ENCODE measurements at places on chromosomes 4 and X.

- no peak for DNase-seq
These were observed 2.9 kb downstream of the GPRASP3 start for GRCh38 chrX:102723456-102723855.

DNA sequence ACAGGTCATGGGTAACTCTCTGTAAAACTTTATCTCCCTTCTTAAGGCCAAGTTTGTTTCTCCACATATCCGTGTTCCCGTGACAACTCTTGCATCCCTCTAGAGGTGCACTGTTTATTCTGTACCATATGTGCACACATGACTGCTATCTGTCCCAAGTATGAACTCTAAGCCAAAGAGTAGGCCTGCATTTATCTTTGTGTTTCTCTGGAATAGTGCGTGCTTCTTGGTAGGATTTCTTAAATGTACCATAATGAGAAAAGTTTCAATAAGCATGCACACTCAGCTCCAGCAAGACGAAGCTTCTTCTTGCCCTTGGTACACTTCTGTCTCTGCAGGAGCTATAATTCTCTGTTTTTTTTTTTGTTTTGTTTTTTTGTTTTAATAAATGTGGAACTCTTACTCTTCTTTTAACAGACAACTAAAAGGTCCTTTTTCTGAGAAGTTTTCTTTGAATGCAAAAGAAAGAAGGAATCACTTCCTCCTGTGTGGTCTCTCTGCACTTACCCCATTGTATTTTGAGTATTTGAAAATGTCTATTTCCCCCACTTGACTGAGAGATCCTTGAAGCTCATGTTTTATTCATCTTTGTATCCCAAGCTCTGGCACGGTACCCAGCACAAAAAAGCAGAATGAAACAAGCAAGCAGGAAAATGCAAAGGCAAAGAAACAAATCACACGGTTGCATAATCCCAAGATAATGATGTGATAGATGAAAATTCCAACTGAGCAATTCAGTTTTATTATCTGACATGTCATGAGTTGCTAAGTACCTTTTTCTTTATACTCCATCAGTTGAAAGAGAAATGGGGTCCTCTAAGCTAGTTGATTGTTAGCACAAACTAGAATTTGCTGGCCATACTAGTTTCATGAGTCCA is 521.9 kb upstream of the BOD1L1 start:
- DNase-seq, result no peak

DNA sequence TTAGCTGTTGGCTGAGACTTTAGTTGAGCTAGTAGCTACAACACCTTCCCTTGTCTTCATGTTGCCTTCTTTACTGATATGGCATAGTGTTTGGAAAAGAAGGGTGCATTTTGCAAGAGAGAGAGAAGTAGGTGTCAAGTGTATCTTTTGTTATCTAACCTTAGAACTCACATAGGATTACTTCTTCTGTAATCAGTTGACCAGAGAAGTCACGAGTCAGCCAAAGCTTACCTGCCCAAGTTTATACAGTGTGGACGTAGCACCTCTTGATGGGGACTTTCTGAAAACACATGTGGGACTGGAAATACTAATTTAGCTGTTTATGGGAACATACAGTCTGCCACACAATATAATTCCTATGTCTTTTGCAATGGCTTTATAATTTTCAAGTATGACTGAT is 56.0 kb downstream of the UGT8 start:
- no peak for DNase-seq

DNA sequence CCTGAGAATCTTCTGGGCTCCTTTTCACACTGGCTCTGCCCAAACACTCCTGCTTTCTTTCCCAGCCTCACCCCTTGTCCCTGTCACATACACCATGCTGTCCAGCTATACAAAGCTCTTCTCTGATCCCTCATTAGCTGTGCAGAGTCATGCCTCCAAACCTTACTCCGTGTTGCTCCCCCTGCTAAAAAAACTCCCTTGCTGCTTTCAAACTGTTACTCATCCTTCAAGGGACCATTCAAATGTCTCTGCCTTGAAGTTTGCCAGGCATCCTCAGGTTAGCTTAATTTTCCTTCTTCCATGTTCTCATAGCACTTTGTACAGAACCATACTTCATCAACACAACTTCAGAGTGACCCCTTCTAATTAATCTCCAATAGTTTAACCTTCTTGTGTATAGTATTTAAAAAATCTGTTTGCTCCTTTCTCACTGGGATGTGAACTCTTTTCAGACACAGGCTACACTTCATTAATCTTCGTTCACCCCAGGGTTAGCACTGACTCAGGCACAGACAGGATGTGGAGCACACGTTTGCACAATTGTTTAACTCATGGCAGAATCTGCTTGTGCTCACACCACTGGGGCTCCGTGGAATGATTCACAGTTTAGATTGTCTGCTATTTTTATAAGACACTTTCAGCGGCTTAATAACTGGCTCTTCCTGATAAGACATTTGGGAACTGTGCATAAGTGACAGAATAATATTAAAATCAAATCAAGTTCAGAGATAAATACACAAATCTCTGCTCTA is 21.4 kb upstream of the SEL1L3 start:
- no peak for DNase-seq

GRCh38 chr4:183407635-183408464 is 36.6 kb upstream of the CDKN2AIP start:
- no peak for DNase-seq

DNA sequence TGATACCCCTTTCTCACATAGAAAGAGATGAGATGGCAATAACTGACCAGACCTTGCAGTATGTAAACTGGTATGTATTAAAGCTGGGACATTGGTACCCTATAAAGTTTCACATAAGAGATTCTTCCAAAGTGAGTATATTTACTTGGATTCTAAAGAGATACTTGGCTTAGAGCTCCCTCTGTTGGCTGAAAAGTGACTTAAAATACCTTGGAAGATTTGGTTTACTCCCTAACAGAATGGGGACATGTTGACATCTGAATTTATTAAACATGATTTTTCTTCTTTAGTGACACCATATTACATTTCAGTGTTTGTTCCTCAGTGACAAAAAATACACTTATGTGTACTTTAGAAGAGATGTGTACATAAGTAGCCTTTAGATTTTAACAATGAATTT is 47.9 kb upstream of the RGN start:
- no peak for DNase-seq

DNA sequence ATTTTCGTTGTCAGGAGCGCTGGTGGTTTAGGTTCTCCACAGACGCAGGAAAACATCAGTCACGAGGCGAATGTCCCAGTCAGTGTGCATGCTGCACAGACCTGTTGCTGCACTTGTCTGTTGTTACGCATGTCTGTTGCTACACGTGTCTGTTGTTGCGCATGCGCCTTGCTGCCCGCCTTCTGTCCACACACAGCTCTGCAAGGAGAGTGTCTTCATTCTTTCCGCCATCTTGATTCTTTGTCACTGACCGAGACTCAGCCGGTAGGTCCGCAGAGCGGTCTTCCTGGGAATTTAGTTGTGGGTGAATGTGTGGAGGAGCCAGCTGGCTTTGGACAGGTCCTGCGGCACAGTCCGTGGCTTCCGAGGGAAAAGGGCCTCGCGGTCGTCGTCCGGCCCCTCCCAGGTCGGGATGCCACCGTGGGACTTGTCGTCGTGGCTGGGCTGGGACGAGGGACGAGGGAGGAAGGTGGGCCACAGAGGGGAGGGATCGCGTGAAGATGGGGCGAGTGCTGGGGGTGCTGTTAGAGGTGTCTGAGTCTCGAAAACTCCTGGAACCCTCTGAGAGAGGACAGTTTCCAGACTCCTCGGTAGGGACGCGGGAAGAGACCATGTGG is at the start of gene PAGE2B:
TSS of gene PAGE2B (plus strand) at position 180 of the 617 bp plus-strand sequence. CDS start 1,012 bp downstream, outside the sequence.
- DNase-seq, result no peak

GRCh38 chrX:13432414-13433297 is 112.8 kb upstream of the ATXN3L start:
- no peak for DNase-seq

DNA sequence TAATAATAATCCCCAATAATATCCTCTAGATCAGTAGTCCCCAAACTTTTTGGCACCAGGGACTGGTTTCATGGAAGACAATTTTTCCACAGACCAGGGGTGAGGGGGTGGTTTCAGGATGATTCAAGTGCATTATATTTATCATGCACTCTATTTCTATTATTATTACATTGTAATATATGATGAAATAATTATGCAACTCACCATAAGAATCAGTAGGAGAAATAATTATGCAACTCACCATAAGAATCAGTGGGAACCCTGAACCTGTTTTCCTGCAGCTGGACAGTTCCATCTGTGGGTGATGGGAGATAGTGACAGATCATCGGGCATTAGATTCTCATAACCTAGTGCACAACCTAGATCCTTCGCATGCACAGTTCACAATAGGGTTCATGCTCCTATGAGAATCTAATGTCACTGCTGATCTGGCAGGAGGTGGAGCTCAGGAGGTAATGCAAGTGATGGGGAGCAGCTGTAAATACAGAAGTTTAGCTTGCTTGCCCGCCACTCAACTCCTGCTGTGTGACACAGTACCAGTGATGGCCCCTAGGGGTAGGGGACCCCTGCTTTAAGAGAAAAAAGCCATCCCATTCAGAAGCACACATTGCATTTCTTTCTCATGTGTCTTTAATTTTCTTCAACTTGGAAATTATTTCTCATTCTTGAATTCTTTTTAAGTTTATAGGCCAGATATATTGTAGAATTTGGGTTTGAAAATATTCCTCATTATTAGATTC is 16.0 kb upstream of the SH3RF1 start:
- no peak for DNase-seq

GRCh38 chr4:117817301-117817700 is 217.0 kb upstream of the NDST3 start:
- no peak for DNase-seq

- no peak for DNase-seq
These were observed 6.5 kb downstream of the FUNDC1 start for GRCh38 chrX:44536198-44536597.

DNA sequence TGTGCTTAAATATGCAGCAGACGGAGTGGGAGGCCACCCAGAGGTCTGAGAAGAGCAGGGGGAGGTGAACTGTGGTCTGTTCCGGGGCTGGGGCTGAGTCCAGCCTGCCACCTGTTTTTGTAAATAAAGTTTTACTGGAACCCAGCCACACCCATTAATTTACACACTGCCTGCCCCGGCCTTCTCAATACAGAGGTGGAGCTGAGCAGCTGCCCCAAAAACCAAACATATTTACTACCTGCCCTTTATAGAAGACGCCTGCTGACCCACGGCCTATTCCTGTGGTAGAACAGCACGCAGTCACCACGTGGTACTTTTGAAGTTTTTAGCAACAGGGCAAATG is 45.9 kb downstream of the FGFRL1 start:
- DNase-seq, result no peak

GRCh38 chr4:78766650-78767049 is 9.5 kb upstream of the BMP2K start:
- DNase-seq, result no peak

GRCh38 chr4:119729835-119730670 is 101.4 kb upstream of the PDE5A start:
- DNase-seq, result no peak

- no peak for DNase-seq
These were observed 206.4 kb downstream of the KLHL13 start for GRCh38 chrX:117910216-117910615.

- no peak for DNase-seq
These were observed 78.5 kb upstream of the SPANXC start for GRCh38 chrX:141320801-141321200.

GRCh38 chrX:10055430-10055829 is 88.3 kb downstream of the CLDN34 start:
- no peak for DNase-seq

GRCh38 chr4:3464911-3465697 is 2.0 kb downstream of the DOK7 start:
- DNase-seq, result no peak

DNA sequence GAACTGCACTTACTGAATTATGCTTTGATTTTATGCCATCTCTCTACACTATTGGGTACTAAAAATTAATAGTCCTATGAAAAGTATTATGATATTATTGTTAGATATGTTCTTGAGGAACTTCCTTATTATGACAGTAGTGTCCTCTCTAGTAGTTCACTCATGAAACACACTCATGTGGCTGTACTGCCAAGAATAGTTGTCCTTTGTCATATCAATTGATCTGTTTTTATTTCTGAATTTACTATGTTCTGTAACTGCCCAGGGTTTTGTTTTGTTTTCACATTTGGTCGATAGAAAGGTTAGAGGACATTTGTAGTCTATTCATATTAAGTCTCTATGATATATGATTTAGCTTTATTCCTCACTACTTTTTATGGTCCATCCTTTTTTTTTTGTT is 215.2 kb downstream of the PPARGC1A start:
- no peak for DNase-seq

Data from GOT3 (cell line).